ENCODE measurements at places on chromosomes 5 and 9. TPM values are rescaled to one million over a fixed set of nuclear protein-coding genes. Genes with fewer than 3 reads are reported as not detected.

The SLC45A2 gene
- total RNA-seq = not detected

The GLRA1 gene
- not detected for total RNA-seq

The TAF11L10 gene
- total RNA-seq = not detected

The HARS1 gene
- 114 TPM for total RNA-seq

The PTGR1 gene
- total RNA-seq = 1.3 TPM

The MED22 gene
- 40.5 TPM for total RNA-seq

The FBP2 gene
- not detected for total RNA-seq

The IL13 gene
- 308 TPM for total RNA-seq

The PLPP7 gene
- 0.10 TPM for total RNA-seq

The SH3PXD2B gene
- total RNA-seq = 0.26 TPM

The FRRS1L gene
- total RNA-seq = not detected

GRCh38 chr9:130137641-130138081, 34.5 kb upstream of the NCS1 start:
- no peak for DNase-seq

GRCh38 chr9:70639853-70640814, 225.7 kb upstream of the KLF9 start:
- no peak for DNase-seq

DNA sequence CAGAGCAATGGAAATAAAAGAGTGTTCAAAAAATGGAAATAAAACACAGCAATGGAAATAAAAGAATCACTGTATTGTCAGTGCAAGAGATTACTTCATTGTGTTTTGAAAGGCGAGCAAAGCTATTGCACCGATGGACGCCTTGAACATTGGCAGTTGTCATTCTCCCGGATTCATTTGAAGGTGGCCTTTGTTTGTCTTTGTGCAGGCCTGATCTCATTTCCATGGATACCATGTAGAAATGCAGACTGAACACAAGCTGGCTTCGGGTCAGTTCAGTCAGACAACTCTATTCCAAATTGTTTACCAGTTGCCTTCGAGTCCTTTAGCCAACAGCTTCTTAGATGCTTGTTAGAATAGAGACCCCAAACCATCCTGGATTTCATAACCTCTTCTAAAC, 8.3 kb downstream of the ITGA2 start:
- no peak for DNase-seq

- DNase-seq = no peak
Measured at GRCh38 chr9:136613824-136614371, 48.8 kb upstream of the EGFL7 start.

DNA sequence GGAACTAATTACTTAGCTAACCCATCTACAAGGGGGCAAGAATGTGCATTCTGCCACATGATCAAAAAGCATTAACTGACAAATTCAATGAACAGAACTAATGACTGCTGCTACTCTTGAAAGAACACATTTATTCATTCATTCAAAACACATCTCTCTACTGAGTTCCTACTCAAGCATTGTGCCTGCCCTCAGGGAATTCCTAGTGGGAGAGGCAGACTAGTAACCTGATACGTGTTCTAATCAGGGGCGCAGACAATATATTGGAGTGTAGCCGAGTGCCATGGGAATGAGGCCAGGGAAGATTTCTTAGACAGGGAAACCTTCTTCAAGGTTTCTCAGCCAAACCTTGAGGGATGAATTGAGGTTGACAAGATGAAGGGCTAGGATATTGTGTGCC, 56.7 kb upstream of the PAPPA start:
- DNase-seq = no peak

DNA sequence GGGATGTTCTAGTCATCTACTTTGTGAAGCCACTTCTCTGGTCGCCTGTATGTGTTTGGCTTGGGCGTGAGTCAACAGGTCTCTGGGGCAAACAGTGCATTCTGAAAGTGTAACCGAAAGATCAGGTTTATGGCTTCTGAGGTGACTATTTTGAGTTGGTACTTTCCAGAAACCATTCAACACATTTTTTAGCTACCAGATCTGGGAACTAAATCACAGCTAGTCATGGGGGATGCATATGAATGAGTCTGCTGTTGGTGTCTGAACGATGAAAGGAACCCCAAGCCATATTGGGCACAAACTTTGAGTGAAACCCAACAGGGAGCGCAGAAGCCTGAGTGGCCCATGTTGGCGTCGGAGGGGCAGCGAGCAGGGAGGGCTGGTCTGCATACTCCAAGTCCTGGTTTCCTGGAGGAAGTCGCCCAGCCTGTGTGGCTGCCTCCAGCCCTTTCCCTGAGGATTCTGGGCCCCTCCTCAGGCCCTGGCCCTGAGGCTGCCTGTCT, 35.3 kb downstream of the UBE2QL1 start:
- no peak for DNase-seq

DNA sequence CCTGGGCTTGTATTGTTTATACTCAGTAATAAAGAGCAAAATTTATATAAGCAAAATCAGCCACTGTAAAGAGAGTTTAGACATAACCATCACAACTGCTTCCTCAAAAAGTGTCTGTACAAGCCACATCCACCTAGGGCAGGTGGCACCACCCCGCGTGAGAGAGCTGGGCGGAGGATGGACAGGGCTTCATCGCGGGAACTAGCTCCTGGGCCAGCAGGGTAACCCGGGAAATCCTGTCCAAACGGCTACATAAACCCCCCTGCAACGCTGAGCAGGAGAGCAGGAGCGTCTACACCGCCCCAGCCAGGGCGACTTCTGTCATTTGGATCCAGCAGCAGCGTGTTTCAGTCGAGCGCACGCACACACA, 1.3 kb downstream of the SLC6A3 start:
- no peak for DNase-seq

DNA sequence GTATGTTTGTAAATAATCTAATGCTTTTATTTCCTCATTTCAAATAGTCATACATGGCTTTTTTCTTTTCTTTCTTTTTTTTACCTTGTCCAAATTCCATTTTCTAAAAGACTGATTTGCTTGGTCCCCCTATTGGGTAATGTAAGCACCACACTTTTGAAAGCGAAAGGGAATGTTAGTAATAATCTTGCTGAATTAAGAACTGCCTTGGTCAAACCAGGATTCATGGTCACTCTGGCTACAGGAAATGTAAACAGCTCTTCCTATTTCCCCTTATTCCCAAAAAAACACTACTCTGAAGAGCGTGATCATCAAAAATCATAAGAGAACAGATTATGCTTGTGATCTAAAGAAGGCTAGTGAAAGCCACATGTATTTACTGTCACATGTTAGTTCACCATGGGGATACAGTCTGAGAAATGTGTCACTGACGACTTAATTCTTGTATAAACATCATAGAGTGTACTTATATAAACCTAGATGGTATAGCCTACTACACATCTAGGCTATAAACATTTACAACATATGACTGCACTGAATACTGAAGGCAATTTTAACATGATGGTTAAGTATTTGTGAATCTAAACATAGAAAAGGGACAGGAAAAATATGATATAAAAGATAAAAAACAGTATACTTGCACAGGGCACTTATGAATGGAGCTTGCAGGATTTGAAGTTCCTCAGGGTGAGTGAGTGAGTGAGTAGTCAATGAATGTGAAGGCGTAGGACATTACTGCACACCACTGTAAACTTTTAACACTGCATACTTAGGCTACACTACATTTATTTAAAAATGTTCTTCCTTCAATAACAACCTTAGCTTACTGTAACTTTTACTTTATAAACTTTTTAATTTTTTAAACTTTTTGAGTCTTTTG, 75.3 kb downstream of the HMGCR start:
- DNase-seq = no peak

DNA sequence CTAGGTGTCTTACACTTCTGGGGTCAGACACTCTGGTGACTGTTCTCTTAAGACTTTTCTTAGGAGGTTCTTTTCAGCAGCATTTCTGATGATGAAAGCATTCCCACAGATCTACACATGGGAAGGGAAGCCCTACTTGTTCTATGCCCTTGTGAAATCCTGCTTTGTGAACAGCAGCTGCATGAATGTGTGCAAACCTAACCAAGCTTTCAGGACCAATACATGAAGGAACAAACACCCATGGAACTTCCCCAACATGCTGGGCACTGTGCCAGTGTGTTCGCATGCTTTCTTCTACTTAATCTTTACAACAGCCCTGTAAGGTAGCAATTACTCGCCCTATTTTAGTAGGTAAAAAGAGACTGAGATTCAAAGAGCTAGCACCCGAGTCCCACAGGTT, 439.9 kb upstream of the KLF4 start:
- no peak for DNase-seq

GRCh38 chr5:147371290-147371689, 136.5 kb downstream of the STK32A start:
- DNase-seq = no peak

DNA sequence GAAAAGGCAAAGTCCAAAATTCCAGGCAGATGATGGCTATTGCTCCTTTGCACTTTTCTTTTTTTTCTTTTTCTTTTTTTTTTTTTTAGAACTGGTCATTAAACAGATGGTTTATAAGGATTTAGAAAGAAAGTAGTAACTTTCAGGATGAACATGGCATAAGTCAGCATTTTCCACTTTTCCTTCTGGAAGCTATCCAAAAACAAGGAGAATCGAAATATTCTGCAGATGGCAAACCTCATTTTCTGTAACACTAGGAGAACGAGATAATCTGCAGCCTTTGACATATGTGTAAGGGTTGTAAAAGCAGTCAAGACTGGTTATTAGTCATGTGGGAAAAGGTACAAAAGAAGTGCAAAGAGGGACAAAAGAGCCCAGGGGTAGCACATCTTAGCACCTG, 69.1 kb upstream of the PUM3 start:
- no peak for DNase-seq

DNA sequence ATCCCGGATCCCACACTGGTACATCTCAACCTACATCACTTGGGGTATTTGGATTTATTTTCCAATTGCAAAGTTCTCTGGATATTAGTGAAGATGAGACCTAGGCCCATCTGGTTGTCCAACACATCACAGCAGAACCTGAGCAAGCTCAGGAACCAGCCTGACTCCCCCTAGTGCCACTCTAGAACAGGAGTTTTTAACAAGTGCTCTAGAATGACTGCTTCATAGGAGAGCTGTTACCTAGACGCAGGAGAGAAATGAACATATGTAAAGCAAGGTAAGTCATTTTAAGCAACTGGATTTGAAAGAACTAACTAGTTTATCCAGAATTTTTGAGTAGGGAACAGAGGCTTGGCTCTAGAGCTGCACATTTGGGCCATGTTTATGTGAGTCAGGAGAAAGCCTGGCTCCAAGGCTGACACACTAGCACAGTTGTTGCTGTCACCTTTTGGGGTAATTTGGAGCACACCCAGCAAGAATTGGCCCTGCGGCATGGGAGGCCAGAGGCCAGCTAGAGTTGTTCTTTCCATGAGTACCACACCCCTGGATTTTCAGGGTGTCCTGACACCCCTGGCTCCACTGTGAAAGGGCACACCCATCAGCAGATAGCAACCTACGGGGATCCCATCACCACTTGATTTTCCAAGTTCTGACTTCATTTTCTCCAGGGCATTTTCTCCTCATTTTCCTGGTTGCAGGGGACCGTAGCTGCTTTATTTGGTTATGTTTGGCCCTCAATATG, 110.9 kb upstream of the LPAR1 start:
- no peak for DNase-seq

DNA sequence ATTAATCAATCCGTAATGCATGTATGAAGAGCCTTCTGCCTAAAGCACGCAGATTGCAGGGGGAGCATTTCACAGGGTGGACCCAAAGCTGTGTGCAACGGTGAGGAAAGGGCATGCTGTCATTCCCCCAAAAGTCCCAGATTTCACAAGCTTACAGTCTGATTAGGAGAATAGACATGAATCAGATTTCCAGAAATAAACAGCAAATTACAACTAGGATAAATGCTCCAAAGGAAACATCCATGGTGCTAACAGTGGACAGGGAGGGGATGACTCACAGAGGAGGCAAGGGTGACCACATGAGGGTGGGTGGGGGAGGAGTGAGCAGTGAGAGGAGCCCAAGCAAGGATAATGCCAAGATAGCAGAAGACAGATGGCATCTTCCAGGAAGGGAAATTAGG, 258.4 kb upstream of the TAS2R1 start:
- no peak for DNase-seq

DNA sequence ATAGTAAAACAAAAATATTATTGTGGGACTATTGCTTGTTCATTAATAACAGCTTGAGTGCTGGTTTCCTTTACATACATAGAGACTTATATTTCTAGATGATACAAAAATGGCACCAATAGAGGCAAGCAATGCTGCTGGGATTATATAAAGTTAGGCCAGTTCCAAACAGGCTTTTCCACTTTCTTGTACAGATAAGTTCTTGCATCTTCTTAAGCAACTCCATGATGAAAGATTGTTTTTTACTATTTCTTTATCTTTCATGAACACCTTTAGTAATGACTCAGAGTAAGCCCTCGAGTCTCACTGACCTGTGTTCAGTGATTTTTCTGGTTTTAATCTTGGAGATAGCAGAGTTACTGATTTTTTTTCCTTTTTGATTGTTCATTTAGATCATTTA, 324.4 kb downstream of the PRR16 start:
- DNase-seq = no peak

GRCh38 chr5:66967102-66967501, 229.5 kb downstream of the CD180 start:
- DNase-seq = no peak

DNA sequence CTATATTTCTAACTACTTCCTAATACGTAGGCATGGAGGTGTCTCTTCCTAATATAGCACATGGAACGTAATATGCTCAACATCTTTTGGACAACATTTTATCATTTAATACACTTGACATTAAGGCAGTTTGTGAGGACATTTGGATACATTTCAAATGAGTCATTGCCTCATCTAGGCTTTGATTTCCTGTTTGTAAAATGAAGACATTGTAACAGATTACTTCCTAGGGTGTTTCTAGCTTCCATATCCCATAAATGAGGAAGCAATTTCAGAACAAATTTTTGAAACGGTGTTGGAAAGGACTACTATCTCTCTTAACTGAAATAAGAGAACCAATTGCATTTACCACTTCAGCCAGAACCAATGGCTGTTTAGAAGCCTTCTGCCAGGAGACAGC, 38.7 kb downstream of the SLC28A3 start:
- DNase-seq = no peak

- DNase-seq = no peak
Measured at GRCh38 chr5:173340984-173341383, 12.8 kb upstream of the STC2 start.

- DNase-seq = no peak
Measured at GRCh38 chr5:66527478-66528035, 68.6 kb upstream of the MAST4 start.

DNA sequence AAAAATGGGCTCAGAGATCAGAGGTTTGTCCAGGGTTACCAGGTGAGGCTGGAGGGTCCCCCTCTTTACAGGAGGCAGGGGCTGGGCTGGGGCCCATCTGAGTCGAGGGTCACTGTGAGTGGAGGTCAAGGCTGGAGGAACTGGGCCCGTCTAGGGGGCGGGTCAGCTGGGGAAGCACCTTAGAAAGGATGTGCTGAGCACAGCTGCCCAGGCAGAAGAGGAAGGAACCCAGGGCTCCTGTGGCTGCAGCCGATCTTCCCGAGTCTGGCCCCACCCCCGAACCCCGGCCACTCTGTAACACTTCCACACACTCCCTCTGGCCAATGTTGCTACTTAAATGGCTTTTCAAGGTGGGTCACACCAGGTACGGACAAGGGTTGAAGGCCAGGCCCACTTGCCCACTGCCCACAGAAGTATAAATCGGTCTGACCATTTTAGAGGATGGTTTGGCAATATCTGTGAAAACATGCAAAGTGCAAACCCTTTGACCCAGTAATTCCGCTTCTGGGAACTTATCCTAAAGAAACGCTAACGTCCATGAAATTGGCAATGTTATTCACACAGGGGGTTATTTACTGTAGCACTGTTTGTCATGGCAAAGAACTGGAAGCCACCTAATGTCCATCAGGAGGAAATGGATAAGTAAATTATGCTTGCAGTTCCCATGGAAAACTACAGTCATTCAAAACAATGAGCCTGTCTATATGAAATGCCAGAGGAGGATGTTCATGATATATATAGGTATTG, 30.5 kb upstream of the EEIG1 start:
- DNase-seq = no peak

- no peak for DNase-seq
Measured at GRCh38 chr5:144451187-144451973, 280.7 kb downstream of the KCTD16 start.

Data from activated T-helper 1 cell treated with anti-CD3 and anti-CD28 coated beads, Interleukin-12 subunit alpha, Interleukin-12 subunit beta, Interleukin-2, Interleukin-4 antibody, amounts not matched to agents 30 ng/mL and 10 ng/mL and 1 ng/mL, durations not matched to agents 14 hours and 24 hours and 36 hours (primary cell).